ENCODE measurements at places on chromosomes 6 and 20. TPM values are rescaled to one million over a fixed set of nuclear protein-coding genes. Genes with fewer than 3 reads are reported as not detected.

The OR12D3 gene
- not detected for polyA plus RNA-seq

The KCNK5 gene
- 43.0 TPM for polyA plus RNA-seq

The C6orf58 gene
- polyA plus RNA-seq = 0.09 TPM

The PGC gene
- polyA plus RNA-seq = 12.2 TPM

The SCRT2 gene
- not detected for polyA plus RNA-seq

- DNase-seq = no peak
Measured at GRCh38 chr6:50145125-50145524, 95.4 kb upstream of the DEFB112 start.

DNA sequence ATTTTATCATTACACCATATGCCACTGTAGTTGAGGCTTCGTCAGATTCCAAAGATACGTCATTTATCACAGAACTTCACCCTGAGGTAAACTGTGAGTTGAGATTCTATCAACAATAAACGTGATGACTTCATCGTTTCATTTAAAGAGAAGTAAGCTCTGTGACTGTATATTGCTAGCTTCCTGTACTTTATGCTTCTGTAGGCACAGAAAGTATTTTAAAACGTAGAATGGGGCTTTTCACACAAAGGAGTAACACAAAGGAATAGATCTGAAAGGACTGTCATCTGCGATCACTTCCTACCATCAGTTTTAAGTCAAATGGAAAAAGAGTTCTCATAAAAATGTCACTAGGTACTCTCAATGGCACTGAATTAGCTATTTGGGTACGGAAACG is 234.4 kb upstream of the MCHR2 start:
- no peak for DNase-seq

DNA sequence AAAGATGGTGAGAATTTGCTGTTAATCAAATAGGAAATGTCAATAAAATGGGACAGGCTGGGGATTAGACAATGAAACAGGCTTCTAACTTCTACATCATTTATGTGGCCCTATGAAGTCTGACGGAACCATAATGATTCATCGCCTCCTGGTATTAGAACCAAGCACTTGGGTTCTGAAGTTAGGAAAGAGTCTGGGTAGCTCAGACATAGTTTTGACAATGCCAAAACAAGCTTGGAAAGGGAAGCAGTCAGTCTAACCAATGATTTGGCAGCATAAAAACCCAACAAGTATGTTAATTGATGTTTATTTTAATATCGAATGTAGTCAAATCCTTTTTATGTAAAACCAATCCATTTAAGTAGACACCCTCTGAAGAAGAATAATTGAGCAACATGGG is 160.8 kb upstream of the RSPO3 start:
- DNase-seq = no peak

DNA sequence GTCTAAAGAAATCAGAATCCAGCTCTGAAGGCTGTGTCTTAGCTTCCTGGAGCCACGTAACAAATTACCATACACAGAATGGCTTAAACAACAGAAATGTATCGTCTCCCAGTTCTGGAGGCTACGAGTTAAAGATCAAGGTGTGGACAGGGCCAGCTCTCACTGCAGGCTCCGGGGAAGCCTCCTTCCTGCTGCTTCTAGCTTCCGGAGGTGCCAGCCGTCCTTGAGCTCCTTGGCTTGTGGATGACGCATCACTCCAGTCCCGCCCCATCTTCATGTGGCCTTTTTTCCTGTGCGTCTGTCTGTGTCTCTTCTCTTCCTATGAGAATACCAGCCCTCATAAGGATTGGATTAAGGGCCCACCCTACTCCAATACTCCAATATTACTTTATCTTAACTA is 319.1 kb upstream of the QKI start:
- no peak for DNase-seq

DNA sequence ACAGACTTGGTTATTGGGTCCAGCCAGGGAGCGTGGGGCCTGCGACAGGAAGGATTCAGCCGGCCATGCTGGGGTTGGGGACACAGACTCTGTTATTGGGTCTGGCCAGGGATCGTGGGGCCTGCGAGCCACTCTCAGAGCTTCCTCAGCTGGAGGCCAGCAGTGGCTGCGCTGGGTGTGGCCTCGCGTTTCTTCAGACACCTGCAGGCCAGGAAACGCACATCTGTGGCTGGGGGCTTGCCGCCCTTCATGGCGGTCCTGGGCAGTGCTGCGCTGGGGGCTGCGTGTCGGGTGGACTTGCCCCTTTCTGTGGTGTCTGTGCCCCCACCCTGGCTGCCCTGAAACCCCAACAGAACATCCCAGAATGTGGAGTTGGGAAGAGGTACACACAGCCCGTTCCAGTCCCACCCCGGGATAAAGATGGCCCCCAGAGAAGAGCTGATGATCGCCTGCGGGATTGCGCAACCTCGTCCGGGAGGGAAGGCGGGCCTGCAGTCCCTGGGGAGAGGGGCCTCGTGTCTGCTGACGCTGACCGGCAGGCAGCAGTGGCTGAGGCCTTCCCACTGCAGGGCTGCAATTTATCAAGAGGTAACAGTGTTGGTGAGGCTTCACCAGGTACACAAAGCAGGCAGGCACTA is 16.9 kb upstream of the MTG2 start:
- no peak for DNase-seq

- no peak for DNase-seq
Measured at GRCh38 chr6:144797881-144798589, 512.9 kb downstream of the UTRN start.

GRCh38 chr20:40309731-40310130 is 379.3 kb downstream of the MAFB start:
- DNase-seq = no peak

- peak; percentile 10 for DNase-seq
Measured at GRCh38 chr6:144729502-144729901, 444.4 kb downstream of the UTRN start.

DNA sequence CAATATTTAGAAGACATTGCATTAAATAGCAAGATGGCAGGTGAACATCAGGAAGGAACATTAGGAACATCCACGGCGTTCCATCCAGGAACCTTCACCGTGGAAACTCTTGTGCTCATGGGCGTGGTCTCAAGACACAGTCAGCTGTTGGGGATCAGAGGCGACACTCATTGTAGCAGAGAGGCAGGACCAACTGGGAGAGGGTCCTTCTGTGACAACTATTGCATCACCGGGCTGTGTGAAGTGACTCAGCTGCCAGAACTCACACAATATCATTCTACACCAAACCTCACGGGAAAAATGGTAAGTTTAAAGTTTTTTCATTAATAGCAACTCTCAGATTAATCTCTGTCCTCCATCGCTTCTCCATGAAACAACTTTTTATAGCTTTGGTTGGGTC is 334.8 kb upstream of the SULF2 start:
- DNase-seq = no peak

- DNase-seq = peak; percentile 79
Measured at GRCh38 chr20:18276821-18277220, 11.5 kb upstream of the ZNF133 start.

GRCh38 chr6:54135665-54136369 is 24.6 kb downstream of the MLIP start:
- peak; percentile 81 for DNase-seq

Data from small intestine (tissue), 16 donors.